ENCODE measurements at places on chromosomes 5 and 9.

GRCh38 chr9:93230601-93231000 is 46.7 kb downstream of the WNK2 start:
- no peak for DNase-seq

DNA sequence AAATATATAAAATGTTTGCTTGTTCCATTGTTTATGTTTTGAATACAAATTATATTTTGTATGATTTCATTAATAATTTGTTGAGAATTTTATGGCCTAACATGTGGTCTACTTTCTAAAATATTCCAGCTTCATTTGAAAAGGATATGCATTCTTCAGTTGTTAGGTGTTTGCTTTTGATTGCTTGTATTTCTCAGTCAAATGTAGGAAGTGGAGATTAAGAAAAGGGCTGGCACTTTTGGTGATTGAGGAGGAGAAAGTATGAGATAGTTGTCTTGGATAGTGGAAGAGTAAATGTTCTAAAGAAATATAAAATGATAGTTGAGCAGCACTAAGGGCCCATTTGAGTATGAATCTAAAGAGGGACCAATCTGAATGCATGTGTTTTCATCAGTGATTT is 23.1 kb downstream of the JAK2 start:
- no peak for DNase-seq

DNA sequence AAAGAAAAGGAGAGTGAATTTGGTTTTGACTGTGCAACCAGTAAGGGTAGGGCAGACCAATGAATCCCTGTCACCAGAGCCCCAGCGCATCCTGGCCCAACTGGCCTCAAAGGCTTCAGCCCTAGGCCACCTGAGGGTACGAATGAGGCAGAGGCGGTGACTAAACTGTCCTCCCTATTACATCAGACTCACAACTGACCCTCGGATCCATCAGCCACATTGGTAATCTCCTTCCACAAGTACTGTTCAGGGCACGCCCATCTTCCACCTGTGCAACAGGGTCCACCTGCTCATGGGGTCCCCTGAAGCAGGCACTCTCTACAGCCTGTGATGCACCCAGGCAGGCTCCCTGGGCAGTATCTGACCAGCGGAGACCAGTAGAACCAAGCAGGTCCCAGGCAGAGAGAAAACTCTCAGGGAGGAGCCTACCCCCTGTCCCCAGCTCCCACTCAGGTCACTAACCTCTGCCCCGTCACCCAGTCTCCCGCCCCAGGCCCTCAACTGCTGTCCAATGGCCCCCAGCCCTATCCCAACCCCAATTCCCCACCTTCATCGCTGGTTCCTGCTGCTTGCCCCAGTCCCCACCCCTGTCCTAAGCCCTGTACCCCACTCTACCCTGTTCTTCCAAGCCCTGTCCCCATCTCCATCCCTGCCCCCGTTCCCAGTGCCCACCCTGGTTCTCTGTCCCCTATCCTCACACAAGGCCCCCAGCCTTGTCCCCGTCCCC is 904 bp downstream of the EDF1 start:
- no peak for DNase-seq

- no peak for DNase-seq
Measured at GRCh38 chr5:10984021-10984715, 223.1 kb upstream of the DAP start.

DNA sequence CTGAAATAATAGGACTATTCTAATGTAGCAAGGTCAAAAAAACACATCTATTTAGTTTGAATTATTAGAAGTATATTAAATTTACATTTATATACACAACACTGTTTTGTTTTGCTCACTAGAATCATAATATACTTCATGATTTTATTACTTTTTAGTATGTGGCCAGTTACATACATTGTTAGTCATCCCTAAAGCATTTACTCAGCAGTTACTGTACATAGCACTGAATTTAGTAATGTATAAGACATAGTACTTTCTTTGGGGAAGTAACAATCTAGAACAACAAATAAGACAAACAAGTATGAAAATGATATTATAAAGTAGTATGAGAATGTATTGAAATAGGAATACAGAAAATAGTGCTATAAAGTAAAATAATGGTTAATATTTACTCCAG is 28.2 kb downstream of the ERCC8 start:
- DNase-seq = no peak

DNA sequence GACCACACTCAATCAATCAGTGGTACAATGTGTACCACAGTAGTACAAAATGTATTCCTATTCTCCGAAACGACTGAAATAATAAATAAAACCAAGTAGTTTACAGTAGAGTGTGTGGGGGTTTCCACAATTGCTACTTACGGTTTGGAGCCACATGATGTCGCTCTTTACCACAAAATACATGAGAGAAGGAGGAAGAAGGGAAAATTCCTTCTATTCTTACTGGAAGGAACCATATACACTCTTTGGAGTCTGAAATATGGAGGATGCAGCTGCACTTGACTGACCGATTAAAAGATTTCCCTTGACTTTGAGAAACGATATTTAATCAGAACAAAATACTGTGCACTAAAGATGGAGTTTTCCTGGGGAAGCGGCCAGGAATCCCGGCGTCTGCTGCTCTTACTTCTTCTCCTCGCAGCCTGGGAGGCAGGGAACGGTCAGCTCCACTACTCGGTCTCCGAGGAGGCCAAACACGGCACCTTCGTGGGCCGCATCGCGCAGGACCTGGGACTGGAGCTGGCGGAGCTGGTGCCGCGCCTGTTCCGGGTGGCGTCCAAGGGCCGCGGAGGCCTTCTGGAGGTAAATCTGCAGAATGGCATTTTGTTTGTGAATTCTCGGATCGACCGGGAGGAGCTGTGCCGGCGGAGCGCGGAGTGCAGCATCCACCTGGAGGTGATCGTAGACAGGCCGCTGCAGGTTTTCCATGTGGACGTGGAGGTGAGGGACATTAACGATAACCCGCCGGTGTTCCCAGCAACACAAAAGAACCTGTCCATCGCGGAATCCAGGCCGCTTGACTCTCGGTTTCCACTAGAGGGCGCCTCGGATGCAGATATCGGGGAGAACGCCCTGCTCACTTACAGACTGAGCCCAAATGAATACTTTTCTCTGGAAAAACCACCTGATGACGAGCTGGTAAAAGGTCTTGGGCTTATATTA is at the start of gene PCDHA4:
Gene PCDHA4 (plus strand): TSS at position 235 of the 942 bp plus-strand sequence.
- no peak for DNase-seq

GRCh38 chr5:141558150-141558549 is 60.6 kb downstream of the DIAPH1 start:
- DNase-seq = no peak

DNA sequence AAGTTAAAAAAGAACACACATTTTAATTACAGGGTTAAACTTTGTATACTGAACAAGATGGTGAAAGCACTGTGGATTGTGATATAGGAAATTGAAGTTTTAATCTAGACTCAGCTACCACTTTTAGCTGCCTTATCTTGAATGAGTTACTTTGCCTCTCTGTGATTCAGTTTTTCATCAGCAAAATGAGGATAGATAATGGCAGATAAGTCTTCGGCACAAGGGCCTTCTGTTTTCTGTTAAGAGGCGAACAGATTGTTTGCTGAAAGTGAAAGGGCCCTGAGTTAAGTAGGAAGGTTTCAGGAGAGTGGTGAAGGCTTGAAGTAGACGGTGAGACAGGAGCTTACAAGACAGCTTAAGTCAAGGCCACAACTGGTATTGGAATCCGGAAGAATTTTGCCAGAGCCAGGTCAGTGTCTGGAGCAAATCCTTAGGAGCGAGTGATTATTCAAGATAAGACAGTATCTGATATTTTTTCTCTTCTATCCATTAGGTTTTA is 7.8 kb downstream of the RARS1 start:
- DNase-seq = no peak

DNA sequence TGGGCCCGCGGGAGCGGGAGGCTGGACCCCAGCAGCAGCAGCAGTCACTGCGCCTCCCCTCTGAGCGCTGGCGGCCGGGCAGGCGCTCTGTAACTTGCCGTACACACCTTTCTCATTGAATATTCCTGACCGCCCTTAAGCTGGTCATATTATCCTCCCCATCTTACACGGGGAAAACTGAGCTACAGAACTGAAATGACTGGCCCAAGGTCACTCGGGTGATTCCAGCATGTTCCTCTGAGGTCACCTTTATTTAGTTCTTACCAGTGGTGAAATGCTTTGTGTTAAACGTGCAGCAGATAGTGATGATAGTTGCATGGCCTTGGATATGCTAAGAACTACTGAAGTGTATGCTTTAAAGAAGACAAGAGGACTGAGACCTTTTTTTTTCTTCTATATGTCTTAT is 607 bp downstream of the UQCRQ start:
- DNase-seq = no peak

All from activated naive CD4-positive, alpha-beta T cell (primary cell).